ENCODE measurements at places on chromosomes 5 and 9.

GRCh38 chr5:179225387-179225786, 119.9 kb downstream of the ADAMTS2 start:
- no peak for DNase-seq

DNA sequence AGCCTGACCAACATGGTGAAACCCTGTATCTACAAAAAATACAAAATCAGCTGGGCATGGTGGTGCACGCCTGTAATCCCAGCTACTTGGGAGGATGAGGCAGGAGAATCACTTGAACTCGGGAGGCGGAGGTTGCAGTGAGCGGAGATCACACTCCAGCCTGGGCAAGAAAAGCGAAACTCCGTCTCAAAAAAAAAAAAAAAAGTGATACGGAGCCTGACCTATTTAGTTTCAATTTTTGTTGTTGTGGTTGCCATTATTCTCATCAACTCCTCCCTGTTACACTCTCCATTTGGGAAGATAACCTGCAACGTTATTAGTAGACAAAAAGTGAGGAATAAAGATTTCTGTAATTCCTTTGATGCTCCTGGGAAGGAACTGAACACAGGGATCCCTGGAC, 1.3 kb downstream of the STOM start:
- DNase-seq = no peak

GRCh38 chr5:119792161-119792799, 162.9 kb downstream of the FAM170A start:
- DNase-seq = no peak

DNA sequence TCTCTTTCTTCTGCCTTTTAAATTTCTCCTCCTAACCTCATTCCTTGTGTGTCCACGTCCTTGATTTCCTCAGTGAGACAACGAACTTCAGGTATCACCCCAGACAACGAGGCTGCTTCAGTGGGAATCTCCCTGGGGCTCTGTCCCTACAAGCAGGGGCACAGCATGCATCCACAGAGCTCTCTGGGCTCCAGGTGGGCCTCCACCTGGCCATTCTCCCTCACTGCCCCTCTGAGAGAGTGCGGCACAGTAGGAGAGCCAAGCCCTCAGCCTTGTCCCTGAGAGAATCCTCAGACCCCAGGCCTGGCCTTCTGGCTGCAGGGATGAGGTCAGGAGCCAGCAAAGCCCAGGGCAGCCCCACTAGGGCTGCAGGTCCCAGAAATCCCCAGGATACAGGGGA, 105.3 kb downstream of the LHFPL2 start:
- no peak for DNase-seq

- no peak for DNase-seq
Measured at GRCh38 chr9:70600506-70600905, 186.0 kb upstream of the KLF9 start.

DNA sequence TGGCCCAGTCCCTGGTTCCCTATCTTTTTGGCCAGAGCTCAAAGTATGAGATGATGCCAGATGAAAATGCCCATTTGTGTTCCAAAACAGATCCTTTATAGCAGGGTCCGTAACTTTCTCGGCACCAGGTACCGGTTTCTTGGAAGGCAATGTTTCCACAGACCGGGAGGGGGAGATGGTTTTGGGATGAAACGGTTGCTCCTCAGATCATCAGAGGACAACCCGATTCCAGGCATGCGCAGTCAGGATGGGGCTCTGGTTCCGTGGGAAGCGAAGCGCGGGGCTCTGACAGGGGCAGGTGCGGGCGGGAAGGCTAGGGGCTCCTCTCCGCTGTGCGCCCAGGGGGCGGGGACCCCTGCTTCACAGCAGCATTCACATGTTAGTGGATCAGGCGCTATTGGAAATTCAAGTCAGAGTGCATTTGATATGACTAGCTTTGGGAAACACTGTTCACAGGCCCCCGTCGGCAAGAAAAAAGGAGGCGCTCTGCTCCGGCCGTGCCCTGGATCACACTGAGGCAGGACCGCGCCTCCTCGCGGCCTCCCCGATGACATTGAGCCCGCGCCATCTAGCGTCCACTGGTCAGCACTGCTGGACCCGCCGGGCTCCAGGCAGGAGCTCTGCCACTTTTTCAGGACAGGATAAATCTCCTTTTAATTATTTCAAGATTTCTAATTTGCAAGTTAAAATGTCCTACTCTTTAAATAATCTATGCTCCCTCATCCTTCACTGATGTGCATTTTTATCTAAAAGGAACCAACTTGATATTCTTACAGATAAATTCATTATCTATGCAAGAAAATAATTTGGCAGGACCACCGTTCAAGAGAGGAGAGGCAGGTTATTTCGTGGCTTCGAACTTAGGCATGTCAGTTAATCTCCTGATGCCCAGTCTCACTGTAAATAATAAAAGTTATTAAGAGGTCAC, 190.0 kb downstream of the FANCC start:
- peak; percentile 52 for DNase-seq

DNA sequence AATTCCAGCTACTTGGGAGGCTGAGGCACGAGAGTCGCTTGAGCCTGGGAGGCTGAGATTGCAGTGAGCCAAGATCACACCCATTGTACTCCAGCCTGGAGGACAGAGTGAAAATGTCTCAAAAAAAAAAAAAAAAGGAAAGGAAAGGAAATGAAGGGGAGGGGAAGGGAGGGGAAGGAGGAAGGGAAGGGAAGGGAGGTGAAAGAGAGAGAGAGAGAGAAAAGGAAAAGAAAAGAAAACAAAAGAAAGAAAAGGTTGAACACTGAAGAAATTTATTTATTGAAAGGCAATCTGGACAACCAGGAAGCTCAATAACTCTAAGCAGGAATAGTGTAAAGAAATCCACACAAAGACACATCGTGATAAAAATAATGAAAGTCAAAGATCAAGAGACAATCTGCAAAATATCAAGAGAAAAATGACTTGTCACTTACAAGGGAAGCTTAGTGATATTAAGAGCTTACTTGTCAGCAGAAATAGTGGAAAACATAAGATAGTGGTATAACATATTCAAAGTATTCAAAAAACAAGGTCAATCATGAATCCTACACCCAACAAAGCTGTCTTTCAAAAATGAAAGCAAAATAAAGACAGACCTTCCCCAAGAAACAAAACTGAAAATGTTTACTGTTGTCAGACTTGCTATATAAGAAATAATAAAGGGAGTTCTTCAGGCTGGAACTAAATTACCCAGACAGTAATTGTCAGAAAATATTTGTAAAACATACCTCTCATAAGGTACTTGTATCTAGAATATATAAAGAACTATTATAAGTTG, 10.9 kb upstream of the RIMOC1 start:
- DNase-seq = no peak

GRCh38 chr5:40052808-40053207, 626.9 kb upstream of the PTGER4 start:
- no peak for DNase-seq

DNA sequence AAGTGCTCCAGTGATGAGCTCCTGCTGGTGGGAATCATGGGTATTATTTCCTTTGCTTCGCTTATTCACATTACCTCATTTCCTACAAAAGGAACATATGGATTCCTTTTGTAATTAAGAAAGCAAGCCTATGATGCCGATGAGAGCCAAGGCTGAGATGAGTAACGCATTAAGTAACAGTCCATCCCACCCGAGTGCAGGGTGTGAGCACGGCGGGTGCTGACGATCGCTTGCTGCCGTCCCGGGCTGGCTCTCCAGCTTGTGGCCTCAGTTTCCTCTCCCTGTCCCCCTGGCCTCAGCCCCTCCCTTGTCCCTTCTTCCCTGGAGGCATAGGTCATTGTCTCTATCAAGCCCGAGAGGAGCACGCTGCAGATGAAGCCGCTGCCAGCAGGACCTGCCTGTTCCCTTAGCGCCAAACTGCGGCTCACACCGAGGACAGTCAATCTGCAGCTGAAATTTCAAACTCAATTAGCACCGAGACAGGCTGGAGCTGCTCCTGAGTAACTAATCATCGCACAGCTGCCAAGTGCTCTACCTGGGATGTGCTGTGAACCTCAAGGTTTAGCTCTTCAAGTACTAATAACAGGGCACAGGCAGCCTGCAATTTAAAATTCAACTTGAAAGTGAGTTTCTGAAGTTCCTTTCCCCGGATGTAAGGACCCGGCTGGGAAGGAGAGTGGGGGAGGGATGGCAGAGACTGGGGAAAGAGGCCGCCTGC, 115.2 kb upstream of the RAPGEF1 start:
- no peak for DNase-seq

GRCh38 chr9:20962536-20963225, 68.8 kb downstream of the HACD4 start:
- DNase-seq = no peak

DNA sequence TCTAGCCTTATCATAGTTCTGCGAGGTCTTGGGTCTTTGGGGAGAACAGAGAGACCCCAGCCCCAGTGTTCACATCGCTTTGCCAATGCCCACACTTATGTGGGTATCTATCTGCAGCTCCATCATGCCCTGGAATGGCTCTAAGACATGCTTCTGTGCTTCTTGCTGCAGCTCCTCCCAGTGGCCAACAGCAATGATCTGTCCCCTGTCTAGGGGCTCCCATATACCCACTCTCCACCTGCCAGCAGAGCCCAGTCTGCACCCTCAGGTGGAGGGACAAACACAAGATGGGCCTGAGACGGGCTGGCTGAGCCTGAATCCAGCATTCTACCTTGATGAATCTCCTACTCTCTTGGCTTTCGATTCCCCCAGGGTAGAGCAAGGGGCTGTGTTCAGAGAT, 14.6 kb upstream of the DAP start:
- no peak for DNase-seq

- no peak for DNase-seq
Measured at GRCh38 chr9:6198251-6198650, 17.4 kb upstream of the IL33 start.

GRCh38 chr5:59086024-59086423, 503.1 kb downstream of the RAB3C start:
- DNase-seq = no peak

- no peak for DNase-seq
Measured at GRCh38 chr5:134079748-134080581, 34.5 kb upstream of the TCF7 start.

- no peak for DNase-seq
Measured at GRCh38 chr5:54859316-54859715, 126.1 kb downstream of the ESM1 start.

DNA sequence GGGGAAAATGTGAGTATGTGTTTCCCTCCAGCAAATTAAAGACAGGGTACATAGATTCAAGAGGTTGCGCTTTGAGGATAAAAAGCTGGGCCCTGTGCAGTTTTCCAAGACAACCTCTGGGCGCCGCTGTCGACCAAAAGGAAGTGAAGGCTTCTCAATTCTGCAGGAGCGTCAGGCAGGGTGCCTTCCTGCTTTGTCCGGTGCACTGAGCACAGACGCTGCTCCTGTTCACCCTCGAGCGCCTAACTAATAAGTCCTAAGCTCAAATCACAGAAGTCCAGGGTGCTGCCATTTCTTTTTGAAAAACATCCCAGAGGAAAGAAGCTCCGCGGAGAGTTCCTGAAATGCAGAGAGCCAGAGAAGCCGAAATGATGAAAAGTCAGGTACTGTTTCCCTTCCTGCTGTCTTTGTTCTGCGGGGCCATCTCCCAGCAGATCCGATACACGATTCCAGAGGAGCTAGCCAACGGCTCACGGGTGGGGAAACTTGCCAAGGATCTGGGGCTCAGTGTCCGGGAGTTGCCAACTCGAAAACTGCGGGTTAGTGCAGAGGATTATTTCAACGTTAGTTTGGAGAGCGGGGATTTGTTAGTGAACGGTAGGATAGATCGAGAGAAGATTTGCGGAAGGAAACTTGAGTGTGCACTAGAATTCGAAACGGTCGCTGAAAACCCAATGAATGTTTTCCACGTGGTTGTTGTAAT, at the start of gene PCDHGB1:
Gene PCDHGB1 (plus strand): TSS at position 183 of the 703 bp plus-strand sequence. CDS start 162 bp downstream, at position 345.
- DNase-seq = no peak

GRCh38 chr5:51810592-51810991, 427.3 kb downstream of the ISL1 start:
- no peak for DNase-seq

- no peak for DNase-seq
Measured at GRCh38 chr9:13832446-13832845, 481.5 kb downstream of the NFIB start.

DNA sequence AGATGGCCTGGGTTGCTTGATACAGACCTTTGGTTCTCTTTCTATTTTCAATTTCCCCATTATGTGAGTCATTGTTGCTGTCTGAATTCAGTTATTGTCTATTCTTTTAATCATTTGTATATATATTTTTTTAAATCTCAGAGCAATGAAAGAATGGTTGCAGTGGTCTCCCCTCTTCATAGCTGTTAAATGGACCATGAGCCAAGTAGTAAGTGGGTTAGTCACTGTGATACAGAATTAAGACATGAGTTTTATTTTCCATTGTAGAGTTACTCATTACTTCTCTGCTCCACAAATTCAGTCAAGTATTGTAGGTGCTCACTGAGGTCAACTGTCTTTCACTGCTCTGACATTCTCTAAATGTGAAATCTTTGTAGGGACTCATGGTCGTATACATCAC, 174.6 kb upstream of the GRAMD2B start:
- no peak for DNase-seq

DNA sequence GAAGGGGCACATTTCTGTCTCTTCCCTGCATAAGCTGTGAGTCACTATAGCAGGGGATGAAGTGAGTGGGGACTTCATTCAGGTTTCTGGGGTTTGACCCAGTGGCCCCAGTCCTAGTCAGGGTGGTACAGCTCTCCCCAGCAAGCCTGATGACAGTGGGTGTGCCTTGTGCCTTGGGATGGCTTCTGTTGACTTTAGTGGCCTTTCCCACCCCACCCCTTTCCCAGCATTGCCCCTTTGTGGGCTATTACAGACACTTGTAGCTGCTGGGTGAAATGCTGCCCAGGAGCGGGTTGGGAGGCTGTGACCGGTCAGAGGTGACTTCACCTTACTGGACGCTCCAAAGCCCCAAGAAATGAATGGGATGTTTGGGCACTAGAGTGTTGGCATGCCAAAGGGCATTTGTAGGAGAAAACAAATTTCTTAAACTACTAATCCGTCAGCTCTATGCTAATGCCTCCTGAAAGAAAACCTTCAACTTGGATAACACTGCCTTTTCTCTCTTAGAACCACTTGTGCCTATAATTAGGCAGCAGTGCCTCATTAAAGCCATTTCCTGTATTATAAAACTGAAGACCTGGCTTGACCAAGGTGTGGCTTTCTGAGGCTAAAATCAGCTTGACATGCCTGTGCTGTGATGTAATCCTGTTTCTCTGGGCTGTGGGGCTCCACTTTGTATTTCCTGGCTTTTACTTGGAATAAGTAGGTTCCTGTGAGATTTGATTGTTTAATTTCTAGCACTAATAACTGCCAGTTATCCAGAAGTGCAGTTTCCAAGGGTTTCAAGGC, 119.0 kb upstream of the SLC25A48 start:
- DNase-seq = no peak

DNA sequence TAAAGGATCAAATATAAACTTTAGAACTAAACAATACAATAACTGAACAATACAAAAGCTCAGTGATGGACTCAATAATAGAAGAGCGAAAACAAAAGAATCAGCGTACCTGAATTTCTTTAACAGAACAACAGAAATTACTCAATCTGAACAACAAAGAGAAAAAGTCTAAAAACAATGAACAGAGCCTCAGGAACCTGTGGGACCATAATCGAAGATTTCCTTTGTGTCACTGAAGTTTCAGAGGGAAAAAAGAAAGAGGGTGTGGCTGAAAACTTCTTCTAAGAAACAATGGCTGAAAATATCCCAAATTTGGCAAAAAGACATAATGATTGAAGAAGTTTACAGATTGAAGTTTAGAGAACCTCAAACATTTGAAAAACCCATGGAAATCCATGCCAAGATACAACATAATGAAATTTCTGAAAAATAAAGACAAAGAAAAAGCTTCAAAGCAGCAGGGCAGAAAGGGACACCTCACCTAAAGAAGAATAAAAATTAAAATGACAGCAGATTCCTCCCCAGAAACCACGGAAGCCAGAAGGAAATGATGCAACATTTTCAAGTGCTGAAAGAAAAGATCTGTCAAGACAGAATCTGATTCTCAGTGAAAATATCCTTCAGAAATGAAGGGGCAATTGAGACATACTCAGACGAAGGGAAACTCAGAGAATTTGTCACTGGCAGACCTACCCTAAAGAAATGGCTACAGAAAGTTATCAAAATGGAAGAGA, 288.8 kb downstream of the ARL15 start:
- no peak for DNase-seq
